Astrocyte of the cerebellum (primary cell): ENCODE measurements at places on chromosomes 7 and 10.

- DNase-seq: no peak
Measured at GRCh38 chr10:74906611-74907198, 80.3 kb downstream of the KAT6B start.

DNA sequence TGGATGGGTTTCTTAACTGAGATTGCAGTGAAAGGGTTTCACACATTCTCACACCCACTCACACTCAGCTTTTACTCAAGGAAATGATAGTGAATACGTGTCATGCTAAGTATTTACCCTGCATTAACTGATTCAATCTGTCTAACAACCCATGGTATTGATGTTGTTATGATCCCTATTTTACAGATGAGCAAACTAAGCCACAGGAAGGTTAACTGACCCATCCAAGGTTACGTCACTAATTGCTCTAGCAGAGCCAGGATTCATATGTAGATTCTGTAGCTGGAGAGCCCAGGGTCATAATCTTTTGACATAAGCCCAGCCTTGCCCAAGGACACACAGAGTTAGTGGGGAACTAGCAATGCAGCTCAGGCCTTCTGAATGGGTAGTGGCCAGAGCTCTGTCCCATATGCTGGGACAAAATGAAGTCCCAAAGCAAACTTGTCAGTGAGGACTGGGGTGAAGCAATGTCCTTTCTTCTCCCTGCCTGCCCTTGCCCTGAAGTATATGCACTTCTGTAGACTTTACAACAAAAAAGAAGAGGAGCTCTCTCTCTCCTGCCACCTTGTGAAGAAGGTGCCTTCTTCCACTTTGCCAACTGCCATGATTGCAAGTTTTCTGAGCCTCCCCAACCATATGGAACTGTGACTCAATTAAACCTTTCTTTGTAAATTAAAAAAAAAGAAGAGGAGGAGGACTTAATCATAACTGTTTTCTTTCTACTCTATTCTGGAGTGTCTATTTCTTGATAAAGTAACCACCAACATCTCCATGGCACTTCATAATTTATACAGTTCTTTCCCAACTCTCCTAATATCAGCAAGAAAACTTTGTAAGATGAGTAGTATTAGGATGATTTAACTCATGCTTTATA lies 4.9 kb upstream of the CYP3A7 start:
- no peak for DNase-seq

DNA sequence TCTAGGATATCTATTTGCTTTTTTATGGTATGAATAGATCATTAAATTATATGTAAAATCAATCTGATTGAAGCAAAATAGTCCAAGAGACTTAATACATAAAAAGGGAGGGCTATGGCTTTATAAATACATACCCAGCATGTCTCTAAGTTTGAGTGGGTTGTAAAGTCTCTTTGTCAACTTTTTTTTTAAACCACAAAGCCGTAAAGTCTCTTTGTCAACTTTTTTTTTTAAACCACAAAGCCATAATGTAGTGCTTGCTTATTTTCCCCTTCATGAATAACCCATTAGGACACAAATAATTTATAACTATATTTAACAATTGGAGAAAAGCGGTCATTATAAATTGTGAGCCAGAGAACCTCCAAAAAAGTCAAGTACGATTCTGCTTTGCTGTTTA lies 5.7 kb downstream of the HECTD2 start:
- peak; percentile 55 for DNase-seq

- DNase-seq: no peak
Measured at GRCh38 chr7:153887749-153888569, 164.2 kb upstream of the DPP6 start.

GRCh38 chr10:62992145-62992721 lies 140.9 kb upstream of the NRBF2 start:
- no peak for DNase-seq

DNA sequence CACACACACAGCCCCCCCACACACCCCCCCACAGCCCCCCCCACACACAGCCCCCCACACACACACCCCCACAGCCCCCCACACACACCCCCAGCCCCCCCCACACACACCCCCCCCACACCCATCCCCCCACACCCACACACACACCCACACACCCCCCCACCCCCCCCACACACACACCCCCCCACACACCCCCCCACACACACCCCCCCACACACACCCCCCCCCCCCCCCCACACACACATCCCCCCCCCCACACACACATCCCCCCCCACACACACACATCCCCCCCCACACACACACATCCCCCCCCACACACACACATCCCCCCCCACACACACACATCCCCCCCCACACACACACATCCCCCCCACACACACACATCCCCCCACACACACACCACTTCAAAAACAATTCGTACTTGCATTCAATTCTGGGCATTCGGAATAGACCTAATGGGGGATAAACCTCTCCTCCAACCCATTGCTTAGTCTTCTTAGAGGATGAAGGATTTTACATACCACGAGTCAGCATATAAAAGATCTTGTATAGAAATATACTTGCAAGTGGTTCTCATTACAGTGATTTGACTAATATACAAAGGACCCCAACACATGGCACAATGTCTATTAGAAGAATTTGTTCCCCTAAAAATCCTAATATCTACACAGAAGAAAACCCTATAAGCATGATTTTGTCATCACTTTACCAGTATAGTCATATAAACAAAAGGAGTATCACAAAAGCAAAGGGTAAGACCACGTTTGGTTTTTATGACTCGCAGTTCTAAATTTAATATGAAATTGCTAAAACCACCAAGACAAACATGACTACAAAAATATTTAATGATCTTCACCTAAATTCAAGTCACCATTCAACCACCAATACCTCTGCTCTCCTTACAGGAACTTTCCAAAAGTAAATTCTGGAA lies 80.9 kb downstream of the DIP2C start:
- DNase-seq: no peak

DNA sequence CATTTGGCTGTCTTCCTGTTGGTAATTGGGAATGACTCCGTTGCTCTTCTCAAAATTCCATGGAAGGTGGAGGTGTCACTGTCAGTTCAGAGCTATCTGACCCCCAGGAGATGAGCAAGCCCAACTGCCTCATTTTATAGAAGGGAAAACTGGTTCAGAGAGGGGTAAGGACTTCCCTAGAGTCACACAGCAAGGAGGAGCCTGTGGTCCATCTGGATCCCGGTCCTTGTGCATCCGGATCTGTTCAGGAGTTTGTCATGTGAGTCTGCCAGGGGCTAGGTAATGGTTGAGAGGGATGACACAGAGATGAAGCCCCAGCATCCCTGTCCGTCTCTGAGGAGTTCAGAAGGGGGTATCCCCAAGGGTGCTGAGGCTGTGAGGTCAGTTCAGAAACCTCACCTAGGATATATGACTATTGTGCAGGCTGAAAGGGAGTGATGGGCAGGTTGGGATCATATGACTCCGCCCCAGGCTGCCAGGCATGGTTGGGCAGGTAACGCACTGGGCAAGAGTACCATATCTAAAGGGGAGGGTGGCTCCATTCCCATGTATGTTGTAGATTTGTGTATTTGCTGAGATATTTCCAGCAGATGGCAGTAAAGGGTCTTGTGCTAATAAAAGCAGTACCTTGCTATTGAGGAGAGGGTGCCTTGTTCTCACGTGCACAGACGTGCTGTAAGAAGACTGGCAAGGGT lies 16.0 kb upstream of the SLC29A3 start:
- DNase-seq: peak; percentile 49

DNA sequence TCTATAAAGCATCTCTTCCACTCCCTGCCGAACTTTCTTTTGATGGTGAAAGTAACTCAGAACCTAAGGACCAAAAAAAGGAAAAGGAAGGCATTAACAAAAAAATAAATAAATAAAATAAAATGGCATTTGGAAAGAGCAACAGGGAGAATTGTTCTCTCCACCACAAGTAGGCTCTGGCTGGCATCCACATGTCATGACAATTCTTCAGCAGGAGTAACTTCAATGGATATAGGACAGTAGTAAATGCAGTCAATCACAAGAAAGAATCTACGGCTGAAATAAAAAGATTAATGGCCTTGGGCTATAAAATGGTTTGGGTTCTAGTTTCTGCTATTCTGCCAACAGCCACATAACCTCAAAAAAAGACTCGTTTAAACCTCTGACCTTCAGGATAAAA lies 23.9 kb downstream of the NCAPG2 start:
- no peak for DNase-seq

DNA sequence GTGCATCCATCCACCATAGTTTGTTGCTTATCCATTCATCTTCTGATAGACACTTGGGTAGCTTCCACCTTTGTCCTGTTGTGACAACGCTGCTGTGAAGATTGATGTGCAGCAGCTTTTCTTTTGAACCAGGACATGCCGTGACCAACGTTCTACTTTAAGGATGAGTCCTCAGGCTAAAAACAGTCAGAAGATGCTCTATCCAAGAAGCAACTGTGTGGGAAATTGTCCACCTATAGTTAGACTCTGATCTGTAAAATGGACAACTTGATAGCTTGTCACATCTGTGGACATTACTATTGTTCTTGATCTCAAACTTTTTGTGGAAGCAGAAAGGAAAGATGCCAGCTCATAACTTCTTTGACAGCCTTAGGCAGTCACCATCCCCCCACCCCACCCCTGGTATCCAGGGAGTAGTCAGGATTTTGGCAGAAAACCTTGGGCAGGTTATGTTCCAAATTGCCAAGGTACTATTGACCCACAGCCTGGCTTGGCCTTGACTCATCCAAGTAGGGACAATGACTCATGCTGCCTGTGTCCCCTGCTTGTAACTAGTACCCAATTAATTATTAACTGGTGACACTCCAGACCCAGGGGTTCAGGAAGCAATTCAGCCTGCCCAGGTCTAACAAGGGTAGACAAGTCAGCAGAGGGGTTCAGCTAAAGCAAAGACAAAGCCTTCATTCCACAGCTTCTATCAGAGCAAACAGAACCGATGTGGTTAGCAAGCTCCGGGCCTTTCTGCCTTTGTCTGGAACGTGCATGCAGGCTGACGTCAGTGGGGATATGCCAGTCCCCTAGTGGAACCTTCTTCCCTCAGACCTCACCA lies 99.6 kb upstream of the ANLN start:
- DNase-seq: no peak

DNA sequence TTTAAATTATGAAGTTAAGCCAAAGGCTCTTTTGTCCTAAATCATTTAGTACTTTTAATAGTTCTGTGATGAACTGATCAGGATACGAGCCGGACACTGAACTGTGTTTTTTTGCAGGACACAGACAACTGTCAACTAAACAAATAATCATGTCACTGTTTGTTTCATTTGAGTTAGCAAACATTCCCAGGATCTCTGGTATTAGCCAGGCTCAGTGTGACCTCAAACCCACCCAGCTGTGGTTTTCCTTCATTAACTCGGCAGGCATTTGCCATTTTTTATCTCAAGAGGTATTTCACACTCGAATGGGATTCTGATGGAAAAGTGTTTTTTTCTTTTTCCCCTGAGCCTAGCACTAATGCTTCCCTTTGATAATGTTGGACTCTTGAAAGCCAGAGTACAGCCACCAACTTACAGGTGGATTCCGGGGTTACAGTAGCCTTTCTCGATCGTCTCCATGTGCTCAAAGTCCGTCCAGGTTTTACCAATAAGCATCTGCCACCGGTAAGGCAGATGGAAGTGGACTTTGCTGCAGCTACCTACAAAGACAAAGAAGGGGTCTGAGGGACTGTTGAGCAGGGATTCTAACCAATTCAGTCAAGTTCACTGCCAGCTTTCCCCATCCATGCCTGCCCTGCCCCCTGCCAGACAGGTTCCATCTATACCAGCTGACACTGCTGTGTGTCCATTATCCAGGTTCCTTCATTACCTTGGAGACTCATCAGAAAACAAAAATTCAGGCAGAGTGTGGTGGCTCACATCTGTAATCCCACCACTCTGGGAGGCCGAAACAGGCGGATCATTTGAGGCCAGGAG lies 33.4 kb downstream of the ZC3HAV1 start:
- DNase-seq: no peak

GRCh38 chr10:62154231-62154630 lies 114.4 kb downstream of the RTKN2 start:
- DNase-seq: no peak

DNA sequence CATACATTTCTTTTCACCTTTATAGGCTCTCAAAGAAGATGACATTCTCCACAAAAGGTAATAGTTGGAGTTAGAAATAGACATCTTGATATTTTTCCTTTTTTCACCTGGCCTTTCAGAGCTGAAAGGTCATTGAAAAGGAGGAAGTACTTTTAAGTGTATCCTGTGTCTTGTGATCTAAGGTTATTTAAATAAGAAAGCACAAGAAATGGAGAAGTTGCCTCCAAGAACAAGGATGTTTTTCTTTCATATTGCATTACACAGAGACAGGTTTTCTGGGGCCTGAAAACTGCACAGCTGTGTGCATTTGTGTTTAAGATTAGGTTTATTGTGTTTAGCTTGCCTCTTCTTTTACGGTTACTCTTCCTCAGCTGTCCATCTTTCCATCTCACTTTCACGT lies 103.4 kb upstream of the SEMA3D start:
- no peak for DNase-seq

DNA sequence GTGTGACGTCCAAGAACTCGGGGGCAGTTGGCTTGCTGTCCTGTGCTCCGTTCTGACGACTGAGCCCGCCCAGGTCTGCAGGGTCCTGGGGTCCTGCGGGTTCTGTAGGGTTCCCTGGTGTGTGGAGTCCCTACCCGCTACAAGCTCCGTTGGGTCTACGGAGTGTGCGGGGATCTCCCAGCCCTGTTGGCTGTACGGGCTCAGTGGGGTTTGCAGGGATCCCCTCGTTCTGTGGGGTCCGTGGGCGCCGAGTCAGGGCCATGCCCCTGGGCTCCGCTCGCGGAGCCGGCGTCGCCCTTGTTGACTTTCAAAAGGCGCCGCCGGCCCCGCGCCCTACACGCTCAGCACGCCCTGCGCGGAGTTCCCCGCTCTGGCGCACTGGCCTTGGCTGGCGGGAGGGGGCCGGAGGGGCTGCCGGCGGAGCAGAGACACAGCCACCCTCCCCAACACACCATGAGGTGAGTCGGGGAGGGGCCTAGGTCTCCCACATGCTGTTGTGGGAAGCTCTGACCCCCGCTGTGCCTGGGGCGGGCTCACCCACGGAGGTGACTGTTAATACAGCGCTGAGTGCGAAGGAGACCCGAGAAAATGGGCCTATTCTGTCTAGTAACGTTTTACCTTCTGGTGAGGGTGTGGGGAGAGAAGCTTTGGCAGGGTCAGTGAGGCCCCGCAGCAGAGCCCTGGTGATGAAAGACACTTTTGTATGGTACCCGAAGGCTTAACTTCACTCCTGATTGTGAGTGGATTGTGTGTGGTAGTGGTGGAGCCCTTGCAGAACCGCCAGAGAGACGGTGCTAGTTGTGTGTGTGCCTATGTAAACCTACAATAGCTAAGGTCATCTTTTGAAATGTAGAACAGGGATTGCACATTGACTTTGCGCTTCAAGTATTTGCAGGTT lies 8.1 kb downstream of the TASOR2 start:
- DNase-seq: no peak

GRCh38 chr7:129825209-129825970 lies 127.4 kb downstream of the UBE2H start:
- DNase-seq: no peak
